Skin of body (tissue), 3 donors: ENCODE measurements at places on chromosomes 7 and 10.

DNA sequence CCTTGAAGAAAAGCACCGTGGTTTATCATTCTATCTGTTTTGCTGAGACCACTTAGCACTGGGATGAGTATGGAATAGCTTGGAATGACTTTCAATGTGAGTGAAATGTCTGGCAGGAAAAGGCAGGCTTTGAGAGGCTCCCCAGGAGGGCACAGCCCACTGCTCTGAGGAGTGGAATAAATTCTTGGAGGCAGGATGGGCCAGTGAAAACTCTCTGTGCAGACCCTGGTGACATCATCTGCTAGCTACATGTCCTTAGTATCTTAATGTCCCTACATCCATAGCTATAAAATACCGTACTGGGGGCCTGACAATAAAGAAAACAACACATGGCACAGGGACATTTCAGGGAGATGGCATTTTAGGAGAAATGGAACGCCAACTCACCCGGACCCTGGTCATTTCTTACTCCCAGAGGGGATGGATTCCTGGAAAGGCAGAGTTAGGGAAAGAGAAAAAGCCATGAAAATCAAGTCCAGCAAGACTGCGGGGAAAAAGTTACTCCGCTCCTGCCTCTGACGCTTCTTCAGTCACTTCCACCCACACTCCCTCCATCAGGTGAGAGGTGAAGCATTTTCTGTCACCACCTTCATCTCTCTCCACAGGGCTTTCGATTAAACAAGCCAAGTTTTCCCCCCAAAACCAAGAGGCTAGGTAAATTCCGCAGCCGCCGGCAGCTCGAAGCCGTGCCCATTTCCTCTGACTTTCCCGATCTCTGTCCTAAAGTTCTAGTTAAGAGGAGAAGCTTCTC, 991 bp downstream of the ZNF239 start:
- DNase-seq = no peak

DNA sequence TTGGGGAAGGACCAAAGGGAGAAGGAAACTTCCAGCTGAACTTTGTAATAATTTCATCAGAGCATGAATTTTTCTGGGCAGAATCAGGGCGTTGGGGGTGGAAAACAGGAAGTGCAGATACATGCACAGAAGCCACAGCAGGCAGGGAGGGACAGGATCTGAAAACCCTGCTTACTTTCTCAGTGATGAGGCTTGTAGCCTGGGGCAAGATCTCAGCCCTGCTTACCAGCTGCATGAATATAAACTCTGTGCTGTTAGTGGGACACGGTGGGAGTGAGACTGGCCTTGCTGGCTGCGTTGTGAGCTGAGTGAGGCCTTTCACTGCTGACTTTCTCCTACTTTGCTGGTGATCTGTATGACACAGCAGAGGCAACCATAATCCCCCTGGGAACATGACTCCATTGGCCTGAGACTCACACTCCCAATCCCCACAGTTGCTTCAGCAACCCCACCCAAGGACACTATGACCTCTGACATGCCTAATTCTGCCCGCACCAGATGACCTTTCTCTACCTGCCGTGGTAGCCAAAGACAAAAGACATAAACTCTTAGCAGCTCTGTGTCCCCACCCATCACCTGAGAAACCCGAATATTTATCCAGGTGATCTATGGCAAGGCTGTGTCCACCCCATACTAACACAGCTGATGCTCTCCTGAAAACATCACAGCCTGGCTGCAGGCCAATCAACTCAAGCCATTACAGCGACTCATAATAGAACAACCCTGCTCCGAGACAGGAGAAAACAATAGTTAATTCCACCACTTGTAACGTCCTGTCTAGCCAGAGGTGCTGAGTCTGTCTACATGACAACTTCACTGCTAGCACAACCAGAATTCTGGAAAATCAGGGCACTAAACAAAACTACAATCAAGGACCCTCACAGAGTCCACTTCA, 190.7 kb upstream of the CHRM2 start:
- DNase-seq = no peak

- no peak for DNase-seq
Observed at GRCh38 chr7:27947586-27948278, 207.8 kb downstream of the TAX1BP1 start.

DNA sequence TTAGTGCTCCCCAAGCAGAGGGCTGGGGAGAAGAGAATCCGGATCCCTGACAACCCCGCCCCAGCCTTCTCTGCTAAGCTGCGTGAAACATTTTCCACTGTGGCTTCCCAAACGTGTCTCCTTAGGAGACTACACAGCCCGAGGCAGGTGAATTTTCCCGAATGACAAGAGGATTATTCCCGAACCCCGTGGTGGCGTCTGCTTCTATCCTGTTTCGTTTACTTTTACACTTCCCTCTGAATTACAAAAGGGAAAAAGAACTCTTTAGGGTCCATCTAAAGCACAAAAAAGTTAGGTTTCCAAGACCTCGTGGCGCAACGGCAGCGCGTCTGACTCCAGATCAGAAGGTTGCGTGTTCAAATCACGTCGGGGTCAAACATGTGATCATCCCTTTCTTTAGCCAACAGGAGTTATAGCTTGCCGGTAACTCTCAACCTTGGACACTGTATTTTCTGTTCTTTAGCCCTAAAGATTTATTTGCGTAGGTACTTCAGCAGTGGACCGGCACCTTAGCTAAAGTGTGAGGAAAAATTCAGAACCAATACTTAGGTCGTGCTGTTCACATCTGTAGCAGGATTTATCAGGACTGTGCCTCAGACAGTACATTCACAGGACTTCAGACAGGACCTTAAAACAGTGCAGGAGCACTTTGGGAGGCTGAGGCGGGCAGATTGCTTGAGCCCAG, 3.2 kb upstream of the ZNF789 start:
- DNase-seq = no peak

DNA sequence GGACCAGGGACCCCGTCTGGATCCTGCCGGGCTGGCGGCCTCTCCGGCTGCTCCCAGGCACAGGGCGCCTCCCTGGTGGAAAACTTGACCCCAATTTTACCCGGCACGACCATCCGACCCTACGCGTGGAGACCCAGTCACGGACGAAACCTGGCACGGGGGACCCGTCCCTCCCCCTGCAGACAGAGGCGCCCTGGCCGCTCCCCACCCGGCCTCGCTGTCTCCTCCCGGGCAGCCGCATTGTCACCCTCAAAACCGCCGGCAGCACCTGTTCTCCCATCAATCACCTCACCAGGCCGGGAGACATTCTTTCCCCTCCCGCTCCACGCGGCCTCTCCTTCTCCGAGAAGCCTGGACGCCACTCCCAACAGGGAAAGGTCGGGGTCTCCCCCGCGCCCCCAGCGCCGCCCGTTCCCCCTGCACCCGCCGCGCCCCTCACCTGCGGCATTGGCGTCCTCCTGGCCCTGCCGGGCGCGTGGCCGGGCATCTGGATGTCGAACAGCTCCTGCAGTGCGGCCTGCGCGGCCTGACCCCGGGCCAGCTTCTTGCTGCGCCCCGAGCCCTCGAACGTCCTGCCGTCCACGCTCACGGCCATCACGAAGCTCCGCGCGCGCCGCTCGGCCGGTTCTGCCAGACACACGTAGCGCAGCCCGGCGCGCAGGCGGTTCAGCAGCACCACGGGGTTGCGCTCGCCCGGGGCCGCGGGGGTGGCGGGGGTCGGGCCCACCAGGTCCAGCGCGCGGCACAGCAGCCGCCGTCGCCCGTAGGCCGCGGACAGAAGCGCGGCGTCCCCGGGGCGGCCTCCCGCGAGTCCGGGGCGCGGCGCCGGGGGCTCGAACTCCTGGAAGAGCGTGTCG, 306.6 kb downstream of the WDR37 start:
- DNase-seq = no peak

GRCh38 chr7:28688651-28689050, 269.5 kb downstream of the TRIL start:
- DNase-seq = peak; percentile 48

- no peak for DNase-seq
Observed at GRCh38 chr7:122974229-122974628, 21.3 kb downstream of the TAS2R16 start.

DNA sequence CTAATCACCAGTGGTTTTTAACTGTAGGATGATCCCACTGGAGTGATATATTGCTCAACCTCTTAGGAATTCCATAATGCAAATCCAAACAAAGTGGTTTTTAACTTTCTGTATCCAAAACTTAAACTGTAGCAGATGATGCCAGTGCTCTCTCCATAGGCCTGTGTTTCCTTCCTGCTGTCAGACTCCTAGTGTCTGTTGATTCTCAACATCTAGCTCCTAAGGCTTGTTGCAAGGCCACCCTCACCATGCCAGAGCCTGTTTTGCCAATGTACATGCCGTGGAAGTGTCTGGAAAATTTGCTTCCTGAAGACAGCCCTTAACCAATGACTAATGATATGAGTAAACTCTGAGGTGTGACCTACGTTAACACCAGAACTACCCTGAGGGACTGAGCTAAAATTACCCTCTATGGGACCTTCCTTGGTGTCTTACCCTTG, 39.3 kb downstream of the C1GALT1 start:
- DNase-seq = no peak

DNA sequence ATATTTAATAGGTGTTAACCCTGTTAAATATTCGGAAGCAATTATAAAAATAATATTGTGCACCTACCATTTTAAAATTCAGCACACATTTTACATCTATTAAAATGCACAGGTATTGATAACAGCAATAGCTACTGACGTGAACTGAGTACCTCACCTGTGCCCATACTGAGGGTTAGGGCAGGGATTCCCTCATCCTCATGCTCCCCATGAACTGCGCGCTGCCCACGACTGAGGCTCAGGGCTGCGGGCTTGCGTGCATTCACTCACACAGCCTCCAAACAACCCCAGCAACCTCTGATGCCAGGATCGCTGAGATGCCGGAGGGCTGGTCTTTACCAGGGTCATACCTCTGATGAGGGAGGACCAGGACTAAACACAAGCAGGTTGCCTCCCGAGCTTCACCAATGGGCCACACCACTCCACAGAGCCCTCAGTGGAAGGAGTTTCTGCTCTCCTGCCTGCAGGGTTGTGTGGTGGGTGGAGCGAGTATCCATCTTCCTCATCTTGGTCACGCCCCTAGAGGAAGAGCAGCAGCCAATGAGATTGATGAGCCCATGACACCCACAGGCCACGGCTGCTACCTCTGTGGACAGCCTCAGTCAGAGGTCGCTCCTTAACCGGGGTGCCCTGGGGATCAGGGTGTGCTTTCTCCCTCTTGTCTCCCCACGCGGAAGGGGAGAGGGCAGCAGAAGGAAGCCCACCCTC, 478.3 kb downstream of the TNS3 start:
- no peak for DNase-seq

DNA sequence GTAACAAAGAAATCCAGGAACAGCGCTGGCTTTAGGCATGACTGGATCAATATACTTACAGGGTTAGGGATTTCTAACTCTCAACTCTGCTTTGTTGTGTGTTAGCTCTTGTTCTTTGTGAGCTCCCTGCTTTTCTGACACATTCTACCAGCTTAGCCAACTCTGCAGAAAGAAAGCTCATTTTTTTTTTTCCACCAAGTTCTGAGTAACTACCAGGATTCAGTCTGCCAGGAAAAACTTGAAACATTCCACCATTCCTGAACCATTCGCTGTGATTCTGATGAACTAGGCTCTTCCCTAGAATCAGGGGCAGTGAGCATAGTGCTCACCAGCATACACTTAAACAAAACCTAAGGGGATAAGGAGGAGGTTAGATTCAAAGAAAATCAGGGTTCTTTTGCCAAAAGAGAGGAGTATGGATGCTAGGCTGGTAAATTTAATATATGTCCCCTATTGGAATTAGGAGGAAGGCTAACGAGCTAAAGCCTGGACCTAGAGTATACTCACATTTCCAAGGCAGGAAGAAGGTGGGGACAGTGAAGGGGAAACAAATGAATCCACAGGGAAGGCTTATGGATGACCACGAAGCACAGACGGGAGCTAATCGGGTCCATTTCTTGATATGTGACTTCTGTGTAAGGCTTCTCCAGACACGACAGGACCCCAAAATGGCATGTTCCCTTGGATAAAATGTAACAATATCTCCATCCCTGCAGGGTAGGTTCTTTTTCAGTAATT, 183.4 kb downstream of the PRKG1 start:
- no peak for DNase-seq

DNA sequence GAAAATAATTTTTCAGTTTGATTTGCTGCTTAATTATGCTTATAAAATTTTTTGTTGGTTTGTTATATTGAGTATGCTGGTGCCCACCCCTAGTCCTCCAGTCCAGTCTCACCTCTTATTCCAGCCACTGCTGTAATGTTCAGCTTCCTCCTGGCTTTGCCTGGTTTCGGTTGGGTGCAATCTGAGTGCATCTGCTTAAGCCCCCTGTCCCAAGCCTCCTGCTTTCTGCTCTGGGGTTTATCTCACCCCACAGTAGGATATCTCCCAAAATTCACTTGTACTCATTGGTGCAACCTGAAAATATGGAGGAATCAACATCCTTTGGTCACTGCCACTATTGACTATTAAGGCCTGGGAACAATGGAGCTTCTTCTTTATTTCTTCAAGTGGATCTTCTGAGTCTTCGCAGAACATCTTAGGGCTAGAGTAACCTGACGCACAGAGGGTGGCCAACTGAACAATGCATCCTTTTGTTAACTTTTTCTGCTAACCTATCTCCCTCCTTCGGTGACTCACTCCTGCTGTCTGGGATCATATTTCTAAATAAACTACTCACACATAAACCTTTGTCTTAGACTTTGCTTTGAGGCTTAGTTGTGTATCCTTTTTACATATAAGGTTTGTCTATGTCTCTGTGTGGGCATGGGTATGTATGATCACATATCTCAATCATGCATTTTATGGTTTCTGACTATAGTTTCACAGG, 19.1 kb upstream of the SOSTDC1 start:
- DNase-seq = no peak

- no peak for DNase-seq
Observed at GRCh38 chr10:32205670-32206069, 141.3 kb downstream of the EPC1 start.

DNA sequence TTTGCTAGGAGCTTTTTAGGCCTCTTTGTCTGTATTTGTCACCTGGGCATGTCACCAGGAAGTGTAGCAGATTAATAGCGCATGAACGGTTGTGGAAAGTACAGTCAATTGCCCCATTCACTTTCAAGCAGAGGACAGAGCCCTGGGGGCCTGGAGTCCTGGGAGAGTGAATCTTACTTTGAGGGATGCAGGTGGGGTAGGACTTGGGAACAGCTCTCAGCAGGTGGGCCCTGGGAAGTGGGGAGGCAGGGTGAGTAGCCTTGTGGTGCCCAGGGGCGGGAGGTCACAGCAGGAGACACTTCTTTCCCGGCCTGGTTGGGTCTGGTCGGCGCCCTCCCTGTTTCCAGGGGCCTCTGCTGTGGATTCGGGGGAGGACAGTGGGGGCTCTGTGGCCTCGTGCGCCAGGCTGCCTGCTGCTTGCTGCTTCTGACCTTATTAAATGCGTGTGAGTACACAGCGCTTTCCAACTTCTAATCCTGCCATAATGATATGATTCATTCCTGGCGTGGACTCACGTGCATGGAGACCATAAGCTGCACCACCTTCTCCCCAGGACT, 51.6 kb upstream of the AQP1 start:
- no peak for DNase-seq
